ENCODE measurements at places on chromosomes 7 and 10.

DNA sequence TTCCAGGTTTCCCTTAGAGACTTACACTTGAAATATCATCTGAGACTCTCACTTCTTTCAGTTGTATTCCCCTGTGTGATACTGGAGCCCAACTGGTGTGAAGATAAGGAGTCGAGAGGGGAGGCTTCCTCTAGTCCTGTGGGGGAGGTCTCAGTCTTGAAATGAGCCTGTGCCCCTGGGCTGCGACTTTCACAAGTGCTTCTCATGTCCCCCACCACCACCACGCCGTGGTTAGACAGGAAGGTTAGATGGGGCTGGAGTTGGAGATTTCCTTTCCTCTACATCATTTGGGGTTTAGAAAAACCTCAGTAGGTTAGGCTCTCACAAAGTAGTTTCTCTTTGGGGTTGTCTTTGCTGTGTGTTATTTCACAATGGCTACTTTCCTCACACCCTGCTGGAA, 25.6 kb upstream of the MKX start:
- DNase-seq = no peak

DNA sequence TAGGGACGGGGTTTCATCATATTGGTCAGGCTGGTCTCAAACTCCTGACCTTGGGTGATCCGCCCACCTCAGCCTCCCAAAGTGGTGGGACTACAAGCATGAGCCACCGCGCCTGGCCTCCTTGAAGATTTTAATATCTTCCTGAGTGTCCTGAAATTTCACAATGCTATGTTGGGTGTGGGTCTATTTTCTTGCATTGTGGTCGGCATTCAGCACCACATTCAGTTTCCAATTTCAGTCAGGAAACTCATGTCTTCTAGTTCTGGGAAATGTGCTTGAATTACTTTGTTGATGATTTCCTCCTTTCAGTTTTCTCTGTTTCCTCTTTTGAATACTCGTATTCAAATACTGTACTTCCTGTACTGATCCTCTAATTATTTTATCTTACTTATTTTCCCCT, 49.3 kb upstream of the IL6 start:
- no peak for DNase-seq

DNA sequence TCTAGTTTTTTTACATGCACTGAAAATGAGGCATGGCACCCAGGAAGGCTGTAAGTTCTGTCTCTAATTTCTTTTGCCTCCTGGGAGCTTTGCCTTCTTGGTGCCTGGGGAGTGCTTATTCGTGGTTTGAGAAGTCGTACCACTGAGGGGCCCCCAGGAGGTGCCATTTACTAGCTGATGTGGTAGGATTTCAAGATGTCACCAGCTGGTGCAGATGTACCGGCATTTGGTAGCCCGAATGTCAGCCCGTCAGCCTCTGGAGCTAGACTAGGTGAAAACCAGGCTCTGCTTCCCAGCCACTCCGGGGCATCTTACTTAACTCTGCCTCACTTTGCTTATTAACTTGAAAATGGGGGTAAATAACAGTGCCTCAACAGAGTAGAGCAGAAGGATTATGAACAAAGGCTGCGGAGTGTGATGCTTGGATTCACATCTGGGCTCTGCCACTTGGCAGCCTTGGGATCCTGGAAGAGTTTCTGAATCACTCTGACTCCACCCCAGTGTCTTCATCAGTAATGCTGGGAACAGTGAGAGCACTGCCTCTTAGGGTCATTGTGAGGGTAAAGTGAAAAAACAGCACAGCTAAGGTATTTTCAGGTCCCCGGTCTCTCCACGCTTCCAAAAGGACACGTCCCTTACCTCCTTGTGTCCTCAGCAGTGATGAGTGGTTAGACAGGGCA, 31.4 kb upstream of the BTBD16 start:
- no peak for DNase-seq

DNA sequence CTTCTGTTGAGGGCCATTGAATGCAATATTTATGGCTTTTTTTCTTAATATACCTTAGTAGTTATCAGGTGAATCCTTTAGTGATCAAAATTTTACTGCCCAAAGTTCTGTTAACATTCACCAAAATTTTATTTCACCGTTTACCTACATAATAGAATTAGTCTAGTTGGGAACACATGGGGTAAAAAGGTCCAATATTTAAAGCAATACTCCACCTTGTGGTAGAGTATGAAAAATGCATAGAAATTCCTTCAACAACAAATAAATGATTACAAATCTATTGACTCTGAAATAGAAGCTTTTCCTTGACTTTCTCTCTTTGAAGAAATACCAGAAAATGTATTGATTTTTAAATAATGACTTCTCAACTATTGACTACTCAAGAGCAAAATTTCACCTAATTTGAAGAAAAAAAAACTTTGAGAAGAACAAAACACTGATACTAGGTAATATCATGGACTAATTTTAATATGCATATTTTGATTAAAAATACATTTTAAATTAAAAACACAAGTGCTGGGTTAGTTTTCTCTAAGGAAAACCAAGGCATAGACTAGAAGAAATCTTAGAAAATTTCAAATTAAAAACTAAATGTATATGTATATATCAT, 43.3 kb downstream of the POLR1F start:
- DNase-seq = no peak

DNA sequence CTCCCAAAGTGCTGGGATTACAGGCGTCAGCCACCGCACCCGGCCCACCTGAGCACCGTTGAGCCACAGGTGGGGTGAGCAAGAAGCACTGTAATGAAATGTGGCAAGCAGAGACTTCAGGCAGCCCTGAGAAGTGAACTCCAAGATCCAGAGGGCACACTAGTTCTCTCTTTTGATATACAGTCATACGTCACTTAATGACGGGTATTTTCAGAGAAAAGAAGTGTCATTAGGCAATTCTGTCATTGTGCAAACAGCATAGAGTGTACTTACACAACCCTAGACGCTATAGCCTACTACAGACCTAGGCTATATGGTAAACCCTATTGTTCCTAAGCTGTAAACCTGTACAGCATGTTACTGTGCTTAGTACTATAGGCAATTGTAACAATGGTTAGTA, 7.9 kb downstream of the PANK1 start:
- DNase-seq = no peak

- DNase-seq = no peak
Measured at GRCh38 chr7:42107484-42108240, 129.3 kb downstream of the GLI3 start.

- no peak for DNase-seq
Measured at GRCh38 chr10:38730076-38730475, 635.9 kb downstream of the ZNF37A start.

- DNase-seq = peak; percentile 75
Measured at GRCh38 chr10:119341459-119342301, 134.3 kb downstream of the GRK5 start.

DNA sequence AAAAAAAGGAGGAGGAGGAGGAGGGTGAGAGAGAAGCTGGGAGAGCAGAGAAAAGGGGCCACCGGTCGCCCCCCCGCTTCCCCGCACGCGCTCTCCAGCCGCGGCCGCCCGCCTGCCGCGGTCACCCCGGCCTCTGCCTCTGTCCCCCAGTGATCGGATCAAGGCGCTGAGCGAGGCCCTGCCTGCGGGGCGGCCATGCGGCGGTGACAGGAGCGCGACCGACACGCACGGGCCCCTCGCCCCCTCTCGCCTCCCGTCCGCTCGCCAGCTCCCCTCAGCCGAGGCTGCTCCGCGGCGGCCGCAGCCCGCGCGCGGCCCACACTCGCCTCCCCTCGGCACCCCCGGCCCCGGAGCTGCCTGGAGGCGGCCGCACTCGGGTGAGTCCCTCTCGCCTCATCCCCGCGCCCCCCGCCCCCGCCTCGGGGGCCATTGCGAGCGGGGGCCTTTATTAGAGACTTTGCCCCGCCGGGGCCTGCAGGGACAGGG, at the start of gene GTF2I:
TSS of gene GTF2I (plus strand) at position 27 of the 486 bp plus-strand sequence. CDS start 31,411 bp downstream, outside the sequence.
- no peak for DNase-seq

DNA sequence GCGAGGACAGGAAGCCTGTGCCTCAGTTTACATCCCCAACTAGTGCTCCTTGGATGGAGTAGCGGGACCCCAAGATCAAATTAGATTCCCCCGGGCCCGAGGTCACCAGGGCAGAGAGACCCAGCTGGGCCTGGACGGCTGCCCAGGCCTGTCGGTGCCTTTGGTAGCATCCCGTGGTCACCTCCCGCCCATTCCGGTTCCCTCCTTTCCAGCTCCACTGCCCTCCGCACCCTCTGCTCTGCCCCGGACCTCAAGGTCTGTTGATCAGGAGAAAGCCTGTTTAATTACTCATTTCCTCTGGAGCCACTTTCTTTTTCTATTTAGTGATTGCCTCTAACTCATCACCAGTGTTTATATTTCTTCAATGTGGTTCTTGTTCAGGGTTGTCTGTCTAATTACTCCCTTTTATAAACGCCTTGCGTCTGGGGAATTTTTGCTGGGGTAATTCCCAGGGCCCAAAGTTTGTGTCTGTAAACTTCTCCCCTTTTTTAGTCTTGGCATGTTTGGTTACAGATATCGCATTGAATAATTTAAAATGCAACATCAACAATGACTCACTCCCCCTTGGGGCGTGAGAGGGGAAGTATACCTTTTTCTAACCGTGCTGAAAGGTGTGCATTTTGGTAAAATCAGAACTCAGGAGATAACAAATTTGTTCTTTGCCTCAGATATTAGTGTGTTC, 1.9 kb downstream of the FOXK1 start:
- peak; percentile 79 for DNase-seq

GRCh38 chr10:63910806-63911205, 389.6 kb downstream of the REEP3 start:
- DNase-seq = no peak

All from activated effector memory CD4-positive, alpha-beta T cell treated with anti-CD3 and anti-CD28 coated beads, Interleukin-2, amount 50 U/mL, for 16 hours (primary cell).